Activated naive CD4-positive, alpha-beta T cell (primary cell): ENCODE measurements at places on chromosomes 6 and 20.

- no peak for DNase-seq
Measured at GRCh38 chr20:31496761-31497295, 17.4 kb upstream of the HM13 start.

- no peak for DNase-seq
Measured at GRCh38 chr6:33898771-33899170, 95.0 kb upstream of the MLN start.

- DNase-seq: no peak
Measured at GRCh38 chr6:111329882-111330633, 153.0 kb downstream of the REV3L start.

- no peak for DNase-seq
Measured at GRCh38 chr20:45325371-45325770, 17.3 kb upstream of the MATN4 start.

GRCh38 chr6:122495612-122496011 is 24.0 kb upstream of the SERINC1 start:
- DNase-seq: no peak

- no peak for DNase-seq
Measured at GRCh38 chr6:96923871-96924493, 546 bp upstream of the KLHL32 start.

GRCh38 chr6:72466971-72467566 is 154.8 kb upstream of the KCNQ5 start:
- DNase-seq: no peak
